ENCODE measurements at places on chromosomes 12 and 14.

- DNase-seq = no peak
Measured at GRCh38 chr12:108896817-108897216, 16.9 kb downstream of the DAO start.

- no peak for DNase-seq
Measured at GRCh38 chr12:71268598-71269280, 110.9 kb upstream of the TSPAN8 start.

- no peak for DNase-seq
Measured at GRCh38 chr12:114767084-114767760, 83.2 kb upstream of the TBX3 start.

- no peak for DNase-seq
Measured at GRCh38 chr12:91191513-91192111, 9.0 kb upstream of the DCN start.

GRCh38 chr12:6215932-6216494 is 15.8 kb downstream of the CD9 start:
- no peak for DNase-seq

- DNase-seq = peak; percentile 88
Measured at GRCh38 chr12:15526033-15526432, 203.7 kb downstream of the PTPRO start.

- DNase-seq = no peak
Measured at GRCh38 chr14:97723351-97723750, 926.2 kb downstream of the VRK1 start.

DNA sequence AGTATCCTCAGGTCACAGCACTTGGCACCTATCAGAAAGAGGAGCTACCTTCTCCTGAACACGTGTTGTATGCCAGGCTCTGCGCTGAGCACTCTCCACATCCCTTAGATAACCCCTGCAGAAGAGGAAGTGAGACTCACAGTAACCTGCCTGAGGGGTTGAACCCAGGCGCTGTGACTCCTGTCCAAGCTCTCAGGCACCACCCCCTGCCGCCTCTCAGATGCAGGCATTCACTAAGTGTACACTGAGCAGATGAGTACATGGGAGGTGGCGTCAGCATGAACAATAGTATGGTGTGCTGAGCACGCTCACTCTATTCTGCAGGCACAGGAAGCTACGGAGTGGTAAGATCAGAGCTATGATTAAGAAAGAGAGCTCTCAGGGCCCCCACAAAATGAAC is 21.0 kb upstream of the RIC8B start:
- peak; percentile 55 for DNase-seq

- DNase-seq = no peak
Measured at GRCh38 chr12:10368206-10369171, 21.4 kb downstream of the KLRK1 start.

- DNase-seq = peak; percentile 55
Measured at GRCh38 chr12:110776410-110776809, 33.7 kb upstream of the PPP1CC start.

- peak; percentile 19 for DNase-seq
Measured at GRCh38 chr14:103332143-103332919, 1.7 kb upstream of the EIF5 start.

DNA sequence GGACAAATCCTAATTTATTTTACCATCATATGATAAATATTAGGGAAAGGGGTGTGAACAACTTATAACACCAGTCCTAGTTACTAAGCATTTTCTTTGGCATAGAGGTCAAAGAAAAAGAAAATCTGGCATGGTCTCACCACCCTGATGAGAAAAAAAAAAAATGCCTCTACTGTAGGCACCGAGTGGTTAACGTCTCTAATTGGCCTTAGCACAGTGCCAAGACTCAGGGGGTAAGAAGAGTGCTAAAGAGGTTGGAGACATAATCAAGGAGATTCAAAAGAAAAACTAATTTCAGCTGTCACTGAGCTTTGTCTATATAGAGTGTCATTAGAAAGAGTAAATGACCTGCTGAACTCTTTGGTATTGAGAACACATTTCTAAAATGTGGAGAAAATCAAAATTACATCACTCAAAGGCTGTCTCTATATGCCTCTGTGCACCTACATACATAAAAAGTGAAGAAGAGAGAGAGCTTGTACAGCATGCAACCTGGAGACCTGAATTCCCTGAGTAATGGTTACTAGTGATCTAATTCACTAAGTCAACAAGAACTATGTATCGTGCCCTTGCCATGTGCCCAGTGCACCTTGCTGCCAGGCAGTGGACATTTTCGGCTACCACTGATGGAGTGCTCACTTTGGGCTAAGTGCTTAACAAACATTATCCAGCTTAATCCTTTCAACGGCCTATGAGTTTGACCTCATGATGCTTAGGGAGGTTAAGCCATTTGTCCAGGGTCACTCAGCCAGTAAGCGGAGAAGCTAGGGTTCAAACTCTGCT is 113.8 kb upstream of the G2E3 start:
- DNase-seq = no peak

DNA sequence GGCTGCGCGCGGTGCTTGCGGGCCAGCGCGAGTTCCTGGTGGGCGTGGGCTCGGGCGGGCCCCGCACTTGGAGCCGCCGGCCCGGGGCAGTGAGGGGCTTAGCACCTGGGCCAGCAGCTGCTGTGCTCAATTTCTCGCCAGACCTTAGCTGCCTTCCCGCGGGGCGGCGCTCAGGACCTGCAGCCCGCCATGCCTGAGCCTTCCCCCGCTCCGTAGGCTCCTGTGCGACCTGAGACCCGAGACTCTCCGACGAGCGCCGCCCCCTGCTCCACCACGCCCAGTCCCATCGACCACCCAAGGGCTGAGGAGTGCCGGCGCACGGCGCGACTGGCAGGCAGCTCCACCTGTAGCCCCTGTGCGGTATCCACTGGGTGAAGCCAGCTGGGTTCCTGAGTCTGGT is 46.0 kb upstream of the PLEKHG3 start:
- DNase-seq = no peak

DNA sequence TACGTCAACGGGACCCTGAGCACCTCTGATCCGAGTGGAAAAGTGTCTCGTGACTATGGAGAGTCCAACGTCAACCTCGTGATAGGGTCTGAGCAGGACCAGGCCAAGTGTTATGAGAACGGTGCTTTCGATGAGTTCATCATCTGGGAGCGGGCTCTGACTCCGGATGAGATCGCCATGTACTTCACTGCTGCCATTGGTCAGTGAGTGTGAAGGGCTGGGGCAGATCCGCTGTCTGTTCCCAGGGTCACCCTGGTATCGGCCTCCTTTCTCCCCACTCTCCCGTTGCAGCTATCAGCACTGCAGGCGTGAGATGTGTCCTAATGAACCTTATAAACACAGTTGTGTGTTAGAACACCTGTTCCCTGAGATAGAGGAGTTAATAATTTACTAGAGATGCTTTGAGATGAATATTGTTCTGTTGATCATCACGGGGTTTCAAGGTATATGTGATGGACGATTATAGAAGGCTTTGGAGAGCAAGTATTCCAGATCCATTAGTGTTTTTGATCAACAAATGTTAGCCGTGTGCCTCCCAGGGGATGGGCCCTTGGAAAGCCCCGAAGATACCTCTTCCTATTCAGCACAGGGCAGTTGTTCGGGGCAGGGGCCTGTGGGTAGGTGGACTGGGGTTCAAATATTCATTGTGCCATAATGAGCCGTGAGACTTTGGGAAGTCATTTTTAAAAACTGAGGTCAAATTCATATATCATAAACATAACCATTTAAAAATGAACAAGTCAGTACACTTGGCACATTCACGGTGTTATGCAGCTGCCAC is 33.6 kb downstream of the ADGRD1 start:
- no peak for DNase-seq

- DNase-seq = no peak
Measured at GRCh38 chr12:42102720-42103119, 42.0 kb downstream of the GXYLT1 start.

- DNase-seq = no peak
Measured at GRCh38 chr12:32843528-32844095, 53.0 kb downstream of the PKP2 start.

- DNase-seq = no peak
Measured at GRCh38 chr14:97266653-97267052, 469.5 kb downstream of the VRK1 start.

DNA sequence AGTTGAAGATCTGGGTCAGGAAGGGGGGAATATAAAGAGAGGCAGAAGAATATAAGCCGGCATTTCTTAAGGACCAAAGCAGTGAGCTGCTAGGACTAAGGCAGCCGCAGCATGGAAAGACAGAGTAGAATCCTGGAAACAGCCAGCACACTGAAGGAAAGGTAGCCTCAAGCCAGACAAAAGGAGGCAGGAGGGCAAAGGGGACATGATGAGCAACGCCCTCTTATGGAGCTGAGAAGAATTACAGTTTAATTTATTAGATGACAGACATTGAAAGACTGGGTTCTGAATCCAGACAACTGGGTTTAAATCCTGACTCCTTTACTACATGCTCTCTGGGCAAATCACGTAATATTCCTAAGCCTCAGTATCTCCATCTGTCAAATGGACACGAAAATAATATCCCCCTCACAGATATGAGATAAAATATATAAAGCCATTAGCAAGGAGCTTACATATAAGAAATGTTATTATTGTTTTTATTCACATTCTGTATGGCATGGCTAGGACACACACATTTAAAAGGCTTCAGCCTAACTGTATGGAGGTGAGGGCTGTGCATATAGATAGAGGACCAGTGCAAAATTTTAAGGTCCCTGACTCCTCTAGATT is 8.1 kb upstream of the PCED1B start:
- DNase-seq = peak; percentile 36

DNA sequence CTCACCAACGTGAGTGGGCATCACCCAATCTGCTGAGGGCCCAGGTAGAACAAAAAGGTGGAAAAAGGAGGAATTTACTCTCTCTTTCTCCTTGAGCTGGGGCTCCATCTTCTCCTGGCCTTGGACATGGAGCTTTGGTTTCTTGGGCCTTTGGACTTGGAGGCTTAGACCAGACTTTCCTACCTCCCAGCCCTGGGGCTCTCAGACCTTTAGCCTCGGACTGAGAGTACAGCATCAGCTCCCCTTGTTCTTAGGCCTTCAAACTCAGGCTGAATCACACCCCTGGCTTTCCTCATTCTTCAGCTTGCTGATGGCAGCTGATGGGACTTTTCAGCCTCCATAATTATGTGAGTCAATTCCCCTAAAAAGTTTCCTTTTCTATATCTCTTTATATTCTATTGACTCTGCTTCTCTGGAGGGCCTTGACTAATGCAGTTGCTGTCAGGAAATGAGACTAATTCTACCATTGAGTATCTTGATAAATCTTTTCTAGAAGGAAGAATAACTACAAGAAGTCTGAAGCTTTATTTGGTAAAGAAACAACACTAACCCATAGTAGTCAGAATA is 15.9 kb upstream of the CLEC4E start:
- DNase-seq = no peak

DNA sequence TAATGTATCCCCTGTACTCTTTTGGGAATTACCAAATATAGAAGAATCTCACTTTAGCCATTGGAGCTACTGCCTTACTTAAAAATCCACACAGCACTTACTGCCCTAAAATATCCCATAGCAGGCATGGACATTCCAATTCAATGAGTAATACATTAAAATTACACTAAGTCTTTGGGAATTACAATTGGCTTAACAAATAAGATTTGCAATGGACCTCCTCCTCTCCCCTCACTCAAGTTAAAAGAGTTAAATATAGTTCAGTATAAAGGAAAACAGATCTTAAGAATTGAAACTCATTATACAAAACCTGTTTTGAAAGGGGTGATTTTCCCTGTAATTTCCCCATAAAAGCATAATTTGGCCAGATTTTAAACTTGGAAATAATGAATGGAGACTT is 477.1 kb downstream of the SLC16A7 start:
- no peak for DNase-seq

GRCh38 chr12:58148405-58148804 is 207.0 kb downstream of the ATP23 start:
- peak; percentile 6 for DNase-seq

DNA sequence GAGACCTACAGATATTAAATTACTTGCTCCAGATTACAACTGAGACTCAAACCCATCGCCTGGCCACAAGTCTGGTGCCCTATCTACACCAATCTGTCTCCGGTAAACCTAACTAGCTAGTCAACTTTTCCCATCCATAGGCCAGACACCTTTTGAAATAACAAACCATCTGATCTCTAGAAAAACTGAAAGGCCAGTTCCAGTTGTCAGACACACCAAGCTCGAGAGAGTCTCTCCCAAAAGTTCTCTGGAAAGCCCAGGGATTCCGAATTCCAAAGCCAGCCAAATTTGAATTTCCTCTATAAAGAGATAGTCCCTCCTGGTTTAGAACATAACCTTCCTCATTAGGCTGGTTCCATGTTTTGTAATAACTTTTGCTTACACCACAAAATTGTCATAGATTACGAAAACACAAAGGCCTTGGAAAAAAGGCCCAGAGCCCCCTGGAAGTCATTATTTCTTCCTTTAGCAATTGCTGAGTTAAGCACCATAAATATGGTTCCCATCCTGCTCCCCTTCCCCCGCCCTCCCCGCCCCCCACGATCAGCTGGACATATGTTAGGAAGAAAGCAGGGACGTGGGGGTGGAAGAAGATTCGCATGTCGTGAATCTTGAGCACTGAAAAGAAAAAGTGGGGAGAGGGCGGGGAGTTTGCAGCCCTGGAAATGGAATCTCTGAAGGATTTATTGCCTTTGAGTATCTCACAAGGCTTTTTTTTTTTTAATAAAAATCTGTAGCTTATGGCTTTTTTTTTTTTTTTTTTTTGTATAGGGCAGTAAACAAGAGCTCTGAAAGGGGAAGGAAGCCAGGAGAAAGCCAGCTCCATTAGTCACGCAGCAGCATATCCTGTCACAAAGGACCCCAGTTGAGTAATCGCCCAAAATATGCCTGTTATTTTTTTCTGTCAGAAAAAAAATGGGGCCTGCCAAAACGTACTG is 110.4 kb downstream of the ZFP36L1 start:
- peak; percentile 35 for DNase-seq

DNA sequence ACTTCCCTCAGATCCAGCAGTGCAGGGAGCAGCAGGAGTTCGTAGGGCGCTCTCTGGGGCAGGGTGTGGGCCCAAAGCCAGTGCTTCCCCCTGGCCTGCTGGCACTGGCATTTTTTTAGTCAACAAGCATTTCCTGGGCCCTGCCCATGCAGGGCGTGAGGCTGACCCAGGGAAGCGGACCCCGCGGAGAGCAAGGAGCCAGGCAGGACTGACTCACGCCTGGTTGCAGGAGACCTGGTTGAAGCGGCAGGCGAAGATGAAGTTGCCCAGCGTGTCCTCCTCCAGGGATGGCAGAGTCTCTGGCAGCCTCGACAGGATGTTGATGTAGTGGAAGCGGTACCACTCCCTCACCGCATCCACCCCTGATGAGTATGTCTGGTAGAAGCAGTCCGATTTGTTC is 13.5 kb downstream of the SCNN1A start:
- no peak for DNase-seq

DNA sequence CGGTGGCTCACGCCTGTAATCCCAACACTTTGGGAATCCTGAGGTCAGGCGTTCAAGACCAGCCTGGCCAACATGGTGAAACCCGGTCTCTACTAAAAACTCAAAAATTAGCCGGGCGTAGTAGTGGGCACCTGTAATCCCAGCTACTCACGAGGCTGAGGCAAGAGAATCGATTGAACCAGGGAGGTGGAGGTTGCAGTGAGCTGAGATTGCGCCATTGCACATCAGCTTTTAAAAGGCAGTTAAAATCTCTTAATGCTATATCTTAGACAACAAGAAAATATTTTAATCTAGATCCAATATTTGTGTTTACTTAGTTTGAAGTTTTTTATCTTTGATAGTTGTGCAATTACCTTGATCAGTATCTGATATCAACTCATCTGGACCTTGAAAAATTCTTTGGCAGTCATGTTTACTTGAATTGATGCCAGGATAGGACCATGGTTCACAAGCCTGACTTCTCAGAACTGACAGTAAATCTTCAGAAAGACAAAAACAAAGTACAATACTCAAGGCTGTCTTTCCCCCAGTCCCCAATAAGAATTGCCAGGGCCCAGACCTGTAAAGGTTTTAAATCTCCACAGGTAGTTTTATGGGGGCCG is 135.0 kb upstream of the AEBP2 start:
- DNase-seq = no peak

GRCh38 chr14:69087061-69087461 is 65.9 kb downstream of the DCAF5 start:
- no peak for DNase-seq
